AG09319 (cell line): ENCODE measurements at places on chromosomes 2 and 18.
A peak's percentile ranks its signal among the peaks of the same experiment; 100 is the strongest.

DNA sequence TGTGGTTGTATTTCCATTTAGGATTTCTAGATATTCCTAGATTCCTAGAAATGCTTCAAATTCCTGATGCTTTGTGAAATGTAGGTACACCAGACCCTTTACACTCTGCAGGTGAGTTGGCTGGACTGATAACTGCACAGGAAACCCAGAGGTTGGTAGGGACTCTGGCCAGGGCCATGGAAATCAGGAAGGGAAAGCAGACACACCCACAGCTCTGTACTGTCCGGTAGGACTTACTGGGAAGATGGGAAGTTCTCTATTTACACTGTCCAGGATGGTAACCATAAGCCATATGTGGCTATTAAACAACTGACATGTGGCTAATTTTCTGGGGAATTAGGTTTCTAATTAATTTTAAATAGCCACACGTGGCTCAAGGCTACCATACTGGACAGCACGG is 31.4 kb downstream of the NEMP2 start:
- no peak for DNase-seq

GRCh38 chr2:165601928-165602521 is 132.5 kb downstream of the CSRNP3 start:
- DNase-seq = peak; percentile 8

GRCh38 chr18:67132919-67133318 is 383.6 kb downstream of the DSEL start:
- no peak for DNase-seq

DNA sequence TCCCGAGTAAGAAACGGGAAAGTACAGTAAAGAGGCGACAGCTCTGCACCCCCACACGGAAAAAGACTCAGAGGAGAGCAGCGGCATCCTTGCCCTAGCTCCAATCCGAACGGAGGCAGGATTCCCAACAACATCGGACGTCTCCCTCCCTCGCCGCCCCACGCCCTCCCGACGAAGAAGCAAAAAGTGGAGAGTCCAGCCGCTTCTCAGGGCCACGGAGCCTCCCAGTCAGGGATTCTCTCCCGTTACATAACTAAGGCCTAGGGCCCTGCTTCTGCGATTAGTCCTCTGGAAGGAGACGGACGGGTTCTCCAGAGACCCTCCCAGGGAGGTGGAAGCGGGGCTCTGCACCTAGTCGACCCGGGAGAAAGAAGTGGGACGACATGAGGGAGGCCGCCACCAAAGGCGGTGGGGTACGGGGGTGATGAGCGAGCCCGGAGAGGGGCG is 587 bp downstream of the SUMO1 start:
- DNase-seq = peak; percentile 11
